Left cardiac atrium (tissue), 4 donors: ENCODE measurements at places on chromosomes 5 and 9. TPM values are rescaled to one million over a fixed set of nuclear protein-coding genes. Genes with fewer than 3 reads are reported as not detected.

Gene SCGB3A2
- not detected for total RNA-seq

Gene MEGF10
- 1.1 TPM for total RNA-seq

Gene DMGDH
- 3.0 TPM for total RNA-seq

Gene C9
- not detected for total RNA-seq

Gene CNOT8
- 29.3 TPM for total RNA-seq

Gene FGF1
- 39.9 TPM for total RNA-seq

Gene PNPLA7
- total RNA-seq: 6.1 TPM

Gene ABL1
- total RNA-seq: 55.4 TPM

Gene CDH18
- not detected for total RNA-seq

Gene PCDHA8
- 0.06 TPM for total RNA-seq

Gene CCDC187
- not detected for total RNA-seq

Gene SAXO1
- total RNA-seq: not detected

- no peak for DNase-seq
Measured at GRCh38 chr9:97755618-97756267, 58.6 kb upstream of the XPA start.

DNA sequence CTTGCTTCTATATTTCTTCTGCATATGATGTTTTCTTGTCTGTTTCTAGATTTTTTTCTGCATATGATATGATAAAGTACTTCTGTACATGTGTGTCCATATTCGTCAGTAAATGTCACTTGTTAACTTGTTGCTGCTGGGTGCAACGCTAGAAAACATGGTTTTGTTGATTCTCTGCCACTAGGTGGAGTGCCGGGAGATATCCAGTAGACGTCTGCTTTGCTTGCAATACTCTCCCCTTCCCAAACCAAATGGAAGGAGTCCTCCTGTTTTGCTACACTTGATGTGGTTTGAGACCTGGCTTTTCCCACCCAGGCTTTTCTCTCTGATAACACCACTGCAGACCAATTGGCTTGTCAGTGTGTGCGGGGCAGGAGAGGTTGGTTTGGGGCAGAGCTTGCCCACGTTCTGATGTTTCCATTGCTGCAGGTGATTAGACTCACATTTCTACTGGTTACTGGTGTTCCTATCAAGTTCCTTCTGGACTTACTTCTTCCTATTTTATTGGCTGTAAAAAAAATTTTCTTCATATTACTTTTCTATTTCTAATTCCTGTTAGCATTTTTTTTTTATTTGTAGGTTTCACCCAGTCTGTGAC lies 900.0 kb upstream of the CDH10 start:
- DNase-seq: no peak

- DNase-seq: no peak
Measured at GRCh38 chr5:169997798-169998197, 17.5 kb upstream of the INSYN2B start.

- no peak for DNase-seq
Measured at GRCh38 chr9:114606068-114606467, 5.0 kb upstream of the TMEM268 start.

GRCh38 chr9:2664174-2665065 lies 42.8 kb downstream of the VLDLR start:
- no peak for DNase-seq

- DNase-seq: no peak
Measured at GRCh38 chr5:177367981-177368868, 10.5 kb downstream of the RGS14 start.

GRCh38 chr5:94702729-94703128 lies 84.3 kb downstream of the SLF1 start:
- DNase-seq: no peak

DNA sequence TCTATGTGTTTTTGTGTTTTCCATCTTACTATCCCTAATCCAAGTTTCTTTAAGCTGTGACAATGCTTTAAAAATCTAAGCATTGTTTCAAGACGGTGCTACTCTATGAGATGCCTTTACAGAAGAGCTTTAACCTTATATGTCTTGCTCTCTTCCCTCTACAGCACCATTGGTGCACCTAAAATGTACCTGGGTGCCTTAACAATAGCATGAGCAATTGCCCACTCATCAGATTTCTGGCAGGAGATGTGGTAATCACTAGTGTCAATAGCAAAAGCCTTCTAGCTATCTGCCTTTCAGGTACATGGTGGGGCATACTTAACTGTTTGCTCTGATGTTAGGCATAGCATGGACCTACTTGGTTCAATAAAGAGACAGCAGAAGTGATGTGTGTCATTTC lies 222.3 kb upstream of the KIF2A start:
- no peak for DNase-seq

DNA sequence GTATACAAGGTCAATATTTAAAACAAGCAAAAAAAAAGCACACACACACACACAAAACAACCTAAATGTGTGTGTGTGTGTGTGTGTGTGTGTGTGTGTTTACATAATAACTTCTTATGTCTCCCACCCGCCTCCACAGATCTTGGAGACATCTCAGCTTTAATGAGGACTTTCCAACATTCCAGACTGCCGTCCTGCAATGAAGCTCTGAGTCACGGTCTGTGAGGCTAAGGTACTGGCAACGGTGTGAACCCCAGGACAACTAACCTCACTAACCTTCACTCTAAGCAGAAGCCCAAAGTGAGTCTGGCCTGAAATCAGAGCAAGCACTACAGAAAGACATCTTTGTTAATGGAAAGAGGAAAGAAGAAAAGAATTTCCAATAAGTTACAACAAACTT lies 22.3 kb downstream of the ZNF474 start:
- DNase-seq: no peak

- no peak for DNase-seq
Measured at GRCh38 chr9:83059417-83059816, 3.5 kb downstream of the RASEF start.

GRCh38 chr5:142314606-142315005 lies 10.2 kb downstream of the SPRY4 start:
- no peak for DNase-seq

DNA sequence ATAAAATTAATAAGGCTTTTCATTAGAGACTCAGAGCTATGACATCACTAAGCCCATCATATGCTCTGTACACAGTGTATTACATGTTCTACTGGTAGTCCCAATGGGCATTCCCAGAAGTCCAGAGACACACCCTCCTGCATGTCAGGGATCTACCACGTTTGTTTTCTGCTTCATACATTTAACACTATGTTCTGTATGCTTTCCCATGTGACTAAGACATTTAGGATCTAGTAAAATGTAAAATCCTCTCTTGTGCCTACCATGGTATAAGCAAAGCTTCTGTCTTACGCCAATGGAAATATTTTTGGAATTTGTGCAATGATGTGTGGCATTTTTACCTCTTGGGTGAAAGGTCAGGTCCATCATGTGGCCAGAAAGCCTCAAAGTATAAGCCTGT lies 192.4 kb downstream of the ADAMTSL1 start:
- DNase-seq: no peak

DNA sequence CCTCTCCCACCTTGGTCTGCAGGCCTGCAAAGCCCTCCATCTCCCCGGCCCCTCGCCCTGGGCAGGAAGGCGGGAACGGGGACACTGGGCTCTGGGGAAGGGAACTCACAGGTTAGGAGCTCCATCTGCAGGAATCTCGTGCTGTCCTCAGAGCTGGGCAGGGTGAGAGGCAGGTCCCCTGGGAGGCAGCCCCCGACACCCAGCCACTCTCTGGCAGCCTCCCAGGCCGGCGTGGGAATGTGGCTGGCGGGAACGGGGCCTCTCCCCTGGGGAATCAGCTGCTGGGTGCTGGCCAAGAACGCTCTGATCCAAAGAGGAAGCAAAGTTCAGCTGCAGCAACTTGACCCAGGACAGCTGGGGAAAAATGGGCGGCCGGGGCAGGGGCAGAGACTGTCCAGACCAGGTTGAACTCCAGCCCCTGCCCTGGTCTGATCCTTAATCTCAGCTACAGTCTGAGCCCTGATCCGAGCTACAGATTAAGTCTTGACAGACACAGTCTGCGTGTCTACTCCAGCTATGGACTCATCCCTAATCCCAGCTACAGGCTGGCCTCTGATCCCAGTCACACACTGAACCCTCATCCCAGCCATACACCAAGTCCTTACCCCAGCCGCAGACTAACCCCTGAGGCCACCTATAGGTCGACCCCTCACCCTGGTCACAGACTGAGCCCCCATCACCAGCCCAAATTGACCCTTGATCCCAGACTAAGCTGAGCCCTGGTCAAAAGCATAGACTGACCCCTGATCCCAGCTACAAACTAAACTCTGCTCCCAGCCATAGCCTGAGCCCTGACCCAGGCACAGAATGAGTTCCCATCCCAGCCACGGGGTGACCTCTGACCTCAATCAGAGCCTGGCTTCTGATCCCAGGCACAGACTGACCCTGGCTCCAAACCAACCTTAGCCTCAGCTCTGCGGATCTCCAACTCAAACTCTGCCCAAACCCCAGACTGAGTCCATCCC lies 37.3 kb upstream of the EGFL7 start:
- DNase-seq: peak; percentile 88

DNA sequence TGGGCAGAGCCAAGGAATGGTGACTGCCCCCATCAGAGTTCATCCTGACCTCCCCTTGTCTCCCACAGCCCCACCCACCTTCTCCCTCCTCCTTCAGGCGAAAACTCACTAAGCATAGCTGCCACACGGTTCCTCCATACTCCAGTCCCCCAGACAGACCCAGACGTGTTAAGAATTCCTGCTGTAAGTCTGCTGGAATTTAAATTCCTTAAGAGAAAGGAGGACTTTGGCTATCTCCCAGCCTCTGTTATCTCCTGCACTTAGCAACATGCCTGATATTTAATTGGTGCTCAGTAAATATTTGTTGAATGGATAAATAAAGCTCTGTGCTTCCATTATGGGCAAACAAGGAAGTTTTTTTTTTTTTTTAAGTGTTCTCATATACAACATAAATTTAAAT lies 213.7 kb downstream of the RFK start:
- no peak for DNase-seq

DNA sequence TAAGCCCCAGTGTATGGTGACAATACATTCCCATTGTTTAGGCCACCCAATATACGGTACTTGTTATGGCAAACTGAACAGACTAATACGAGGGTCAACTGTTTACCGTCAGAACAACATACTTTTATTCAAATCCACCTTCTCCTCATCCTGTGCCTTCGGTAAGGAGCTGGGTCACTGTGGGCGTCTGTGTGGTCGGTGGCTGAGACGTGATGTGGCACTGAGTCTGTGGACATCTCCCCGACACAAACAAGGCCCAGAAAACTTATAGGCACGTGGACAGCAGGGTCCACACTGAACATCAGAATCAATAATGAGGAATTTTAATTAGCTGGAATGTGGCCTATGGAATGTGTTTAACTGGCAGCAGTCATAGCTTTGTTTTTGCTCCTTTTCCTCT lies 154.3 kb upstream of the IRX2 start:
- no peak for DNase-seq

DNA sequence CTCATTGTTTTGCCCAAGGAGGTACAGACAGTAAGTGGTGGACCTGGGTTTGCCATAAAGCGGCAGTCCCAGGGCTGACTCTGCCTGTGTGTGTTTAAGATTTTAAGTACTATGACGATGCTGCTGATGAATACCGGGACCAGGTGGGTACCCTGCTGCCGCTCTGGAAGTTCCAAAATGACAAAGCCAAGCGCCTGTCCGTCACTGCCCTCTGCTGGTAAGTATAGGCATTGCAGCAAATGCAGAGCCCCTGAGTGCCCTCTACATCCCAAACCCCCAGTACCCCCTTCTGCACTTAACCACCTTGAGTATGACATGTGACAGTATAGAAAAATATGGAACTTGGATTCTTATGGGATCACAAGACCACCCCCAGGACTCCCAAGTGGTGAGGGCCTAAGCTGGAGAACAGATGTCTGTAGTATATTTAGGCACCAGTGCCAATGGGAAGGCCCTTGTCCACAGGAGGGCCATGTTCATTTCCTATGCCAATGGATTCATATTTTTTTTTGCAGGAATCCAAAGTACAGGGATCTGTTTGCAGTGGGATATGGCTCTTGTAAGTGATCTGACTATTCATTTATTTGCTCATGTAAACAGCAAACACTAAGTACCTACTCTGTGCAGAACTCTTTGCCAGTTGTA lies 22.0 kb downstream of the ENHO start:
- DNase-seq: peak; percentile 47

DNA sequence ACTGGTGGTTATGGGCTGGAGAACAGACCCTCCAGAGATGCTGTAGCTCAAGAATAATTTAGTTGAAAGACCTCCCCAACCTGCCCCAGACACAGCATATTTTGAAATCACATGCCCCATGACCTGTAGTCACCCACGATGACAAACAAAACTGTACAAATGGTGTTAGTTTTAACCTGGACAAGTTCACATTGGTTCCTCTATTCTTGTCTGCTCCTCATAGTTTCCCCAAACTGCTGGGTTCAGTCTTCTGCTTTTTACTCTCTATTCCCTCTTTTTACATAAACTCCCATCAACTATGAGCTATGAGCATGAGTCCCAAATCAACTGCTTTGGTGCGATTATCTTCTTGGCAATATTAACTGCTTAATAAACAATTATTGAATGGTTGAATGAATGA lies 365.3 kb upstream of the CLINT1 start:
- DNase-seq: no peak

DNA sequence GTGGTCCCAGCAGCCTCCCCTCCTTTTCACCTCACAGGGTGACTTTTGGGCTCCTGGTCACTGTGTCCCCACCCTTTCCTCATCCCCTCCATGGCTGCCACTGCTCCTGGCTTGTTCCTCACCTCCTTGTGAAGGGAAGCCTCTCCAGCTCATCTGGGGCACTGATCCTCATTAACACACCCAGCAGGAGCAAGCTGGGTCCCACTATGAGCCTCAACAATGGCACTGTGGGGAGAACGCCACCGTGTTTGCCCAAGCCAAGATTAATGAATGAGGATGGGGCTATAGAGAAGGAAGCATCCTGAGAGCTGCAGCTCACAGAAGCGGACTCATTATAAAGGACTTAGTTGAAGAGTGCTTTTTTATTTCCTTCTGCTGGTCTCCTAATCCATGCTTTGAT lies 118.4 kb downstream of the MARCHF11 start:
- DNase-seq: no peak

DNA sequence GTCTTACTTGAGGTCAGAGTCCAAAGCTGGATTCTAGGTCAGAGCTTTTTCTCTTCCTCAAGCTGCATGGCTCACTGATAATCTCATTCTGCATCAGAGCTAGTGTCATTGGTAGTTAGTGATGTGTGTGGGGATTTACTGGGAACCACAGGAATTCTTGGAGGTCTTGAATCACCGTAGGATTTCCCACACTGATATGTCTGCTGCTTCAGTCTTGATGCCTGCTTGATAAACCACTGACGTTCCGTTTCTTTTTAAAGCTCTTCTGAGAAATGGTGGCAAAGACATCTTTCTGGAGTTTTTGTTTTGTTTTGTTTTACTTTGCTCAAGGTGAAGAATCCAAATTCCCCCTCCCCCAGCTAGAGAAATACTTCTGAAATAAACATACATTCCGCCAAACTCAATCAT lies 1.2 kb upstream of the GARIN3 start:
- DNase-seq: no peak

- DNase-seq: no peak
Measured at GRCh38 chr5:171681677-171682076, 103.9 kb upstream of the SMIM23 start.

- DNase-seq: no peak
Measured at GRCh38 chr5:11383506-11384095, 520.6 kb downstream of the CTNND2 start.

GRCh38 chr5:80138486-80138885 lies 103.3 kb downstream of the THBS4 start:
- DNase-seq: no peak
